ENCODE measurements at places on chromosomes 11 and 22.

DNA sequence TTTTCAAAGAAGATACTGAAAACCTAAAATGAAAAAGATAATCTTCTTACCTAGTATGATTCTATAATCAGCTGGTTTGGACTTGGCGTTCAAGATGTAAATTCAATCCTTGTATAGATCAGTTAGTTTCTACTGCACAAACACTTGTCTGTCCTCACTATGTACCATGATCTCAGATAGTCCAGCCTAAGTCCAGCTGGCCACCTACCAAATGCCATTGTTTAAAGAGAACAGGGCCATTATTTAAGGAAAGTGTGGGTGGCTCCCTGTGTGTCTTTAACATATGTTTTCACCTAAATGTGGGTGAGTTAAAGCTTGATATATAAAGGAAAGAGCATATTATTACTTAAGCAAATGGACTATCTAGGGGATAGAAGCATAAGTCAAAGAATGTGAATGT, 38.6 kb downstream of the BLID start:
- no peak for DNase-seq

GRCh38 chr22:23457380-23457985, 122.6 kb downstream of the IGLL1 start:
- no peak for DNase-seq

GRCh38 chr22:49040754-49041467, 786.8 kb downstream of the BRD1 start:
- DNase-seq = no peak

DNA sequence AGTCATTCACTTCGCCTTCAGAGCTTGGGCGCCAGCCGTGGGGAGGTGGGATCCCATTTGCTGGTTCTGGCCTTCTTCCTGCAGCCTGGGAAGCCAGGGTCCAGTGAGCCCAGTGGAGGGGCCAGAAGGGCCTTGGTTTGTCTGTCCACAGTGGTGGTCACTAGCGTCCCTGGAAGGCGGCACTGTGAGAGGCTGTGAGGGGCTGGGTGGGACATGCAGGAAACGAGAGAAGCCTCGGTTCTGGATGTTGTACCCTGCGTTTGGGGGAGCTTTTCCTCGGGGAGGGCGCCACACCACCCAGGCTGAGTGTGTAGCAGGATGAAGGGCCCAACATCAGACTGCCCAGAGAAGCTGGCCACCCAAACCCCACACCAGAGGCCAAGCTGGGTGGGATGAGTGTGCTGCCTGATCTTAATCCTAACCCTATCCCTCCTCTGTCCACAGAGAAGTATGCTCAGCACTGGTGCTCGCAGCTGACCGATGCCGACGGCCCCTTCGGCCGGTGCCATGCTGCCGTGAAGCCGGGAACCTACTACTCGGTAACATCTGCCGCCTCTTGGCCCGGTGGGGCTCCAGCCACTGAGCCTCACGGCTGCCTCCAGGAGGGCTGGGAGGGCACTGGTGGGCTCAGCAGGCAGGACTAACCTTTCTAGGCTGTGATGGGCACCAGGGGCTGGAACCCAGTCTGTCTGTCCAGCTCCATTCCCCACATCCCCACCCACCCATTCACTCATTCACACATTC, 14.4 kb downstream of the MUC5AC start:
- DNase-seq = no peak

DNA sequence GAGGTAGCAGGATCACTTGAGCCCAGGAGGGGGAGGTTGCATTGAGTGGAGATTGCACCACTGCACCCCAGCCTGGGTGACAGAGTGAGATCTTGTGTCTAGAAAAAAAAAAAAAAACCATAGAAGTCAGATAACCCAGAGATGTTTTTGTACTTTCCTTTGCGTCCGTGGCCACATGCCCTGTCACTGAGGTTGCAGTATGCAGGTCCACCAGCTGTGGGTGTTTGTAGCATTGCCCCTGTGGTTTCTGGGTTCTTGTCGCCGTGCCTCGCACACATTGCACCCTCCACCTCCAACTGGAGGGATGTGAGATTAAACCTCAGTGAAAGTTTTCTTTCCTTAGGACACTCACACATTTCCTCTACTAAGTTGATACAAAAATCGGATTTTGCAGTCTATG, 70.3 kb downstream of the TNRC6B start:
- no peak for DNase-seq

- DNase-seq = no peak
Measured at GRCh38 chr11:1546536-1547466, 25.3 kb downstream of the DUSP8 start.

DNA sequence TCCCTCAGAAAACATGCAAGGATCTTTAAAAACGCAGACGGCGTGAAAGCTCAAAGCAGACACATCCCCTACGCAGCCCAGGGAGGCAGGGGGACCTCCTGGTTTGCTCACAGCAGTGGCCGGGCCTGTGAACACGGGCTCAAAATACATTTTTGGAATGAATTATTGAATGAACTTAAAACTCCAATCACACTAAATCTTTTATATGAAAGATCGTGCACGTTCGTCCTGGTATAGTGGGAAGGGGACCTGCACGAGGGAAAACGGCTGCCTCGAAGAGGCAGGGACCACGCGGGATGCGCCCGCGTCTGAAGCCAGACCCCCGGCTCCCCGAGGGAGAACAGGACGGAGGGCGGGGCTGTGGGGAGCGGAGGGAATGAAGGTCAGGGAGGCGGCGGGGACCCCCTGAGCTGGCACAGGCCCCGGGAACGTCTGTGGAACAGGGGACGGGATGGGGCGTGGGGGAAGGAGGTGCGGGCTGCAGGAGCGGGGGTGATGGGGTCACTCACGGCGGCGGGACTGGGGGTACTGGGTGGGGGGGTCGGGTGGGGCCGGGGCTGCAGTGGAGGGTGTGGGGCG, 1.3 kb upstream of the PANX2 start:
- no peak for DNase-seq

GRCh38 chr22:45131749-45132148, 32.0 kb upstream of the NUP50 start:
- no peak for DNase-seq

GRCh38 chr11:44324749-44325525, 15.0 kb upstream of the ALX4 start:
- no peak for DNase-seq

- DNase-seq = no peak
Measured at GRCh38 chr22:26483043-26483438, 542 bp downstream of the HPS4 start.

DNA sequence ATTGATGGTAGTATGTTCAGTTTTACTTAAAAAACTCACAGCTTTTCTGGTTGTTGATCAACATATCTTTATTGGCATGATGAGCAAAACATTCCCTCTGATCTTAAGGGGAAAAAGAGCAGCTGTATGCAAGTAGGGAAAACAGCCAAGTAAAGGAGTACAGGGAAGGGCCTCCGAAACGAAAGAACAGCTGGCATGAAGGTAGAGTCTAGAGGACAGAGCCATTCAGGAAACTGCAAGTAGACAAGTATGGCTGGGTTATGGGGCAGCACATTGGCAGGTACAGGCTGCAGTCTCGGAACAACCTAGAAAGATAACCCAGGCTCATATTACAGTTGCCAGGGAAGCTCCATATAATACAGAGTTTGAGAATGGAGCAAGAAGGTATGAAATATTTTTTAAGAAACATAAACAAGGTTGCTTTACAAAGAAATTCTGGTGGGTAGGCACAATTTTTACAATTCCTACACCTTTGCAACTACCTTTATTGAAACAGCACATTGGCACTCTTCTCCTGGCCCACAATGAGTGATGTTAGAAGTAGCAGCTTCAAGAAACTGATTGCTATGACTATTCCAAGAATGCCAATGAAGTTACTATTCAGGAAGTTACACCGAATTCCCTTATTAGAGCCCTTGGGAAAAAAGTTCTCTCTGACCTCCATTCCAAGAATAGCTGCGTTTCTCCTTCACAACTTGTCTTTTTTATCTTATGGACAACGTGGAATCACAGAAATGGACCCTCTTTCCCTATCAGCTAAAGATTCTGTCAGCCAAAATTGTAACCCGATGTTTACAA, 45.2 kb downstream of the LGR4 start:
- no peak for DNase-seq

GRCh38 chr11:93169950-93170561, 27.7 kb downstream of the SLC36A4 start:
- no peak for DNase-seq

DNA sequence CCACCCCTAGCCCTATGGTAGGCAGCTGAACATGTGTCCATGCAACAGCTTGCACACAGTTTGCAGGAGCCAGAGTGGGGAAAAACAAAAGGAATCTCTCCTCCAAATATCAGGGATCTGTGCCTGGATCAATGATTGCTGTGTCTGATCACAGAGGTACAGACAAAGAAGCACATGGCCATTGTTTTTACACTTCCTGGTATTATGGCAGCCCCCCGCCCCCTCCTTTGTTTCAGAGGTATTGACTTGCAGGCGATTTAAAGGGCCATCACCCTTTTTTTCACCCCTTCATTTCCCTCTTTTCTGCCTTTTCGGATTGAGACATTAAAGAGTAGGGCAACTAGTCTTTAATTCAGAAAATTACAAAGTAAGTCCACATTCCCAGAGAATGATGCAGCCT, 453.0 kb upstream of the LUZP2 start:
- no peak for DNase-seq

DNA sequence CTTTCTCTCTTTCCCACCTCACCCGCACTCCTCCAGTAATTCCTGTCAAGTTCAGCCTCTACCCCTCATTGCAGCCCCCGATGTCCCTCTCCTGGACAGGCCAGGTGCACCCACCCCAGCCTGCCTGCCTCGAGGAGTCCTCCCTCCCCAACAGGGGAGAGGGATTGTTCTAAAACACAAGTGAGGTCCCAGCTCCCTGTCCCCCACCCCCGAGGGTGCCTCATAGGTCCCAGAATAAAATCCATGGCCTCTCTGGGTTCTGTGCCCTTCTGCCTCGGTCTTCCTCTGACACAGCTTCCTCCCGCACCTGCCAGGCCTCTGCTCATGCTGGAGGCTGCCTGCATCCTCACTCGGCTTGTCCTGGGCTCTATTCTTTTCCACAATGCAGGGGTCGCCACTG, 720.1 kb downstream of the BRD1 start:
- DNase-seq = no peak

DNA sequence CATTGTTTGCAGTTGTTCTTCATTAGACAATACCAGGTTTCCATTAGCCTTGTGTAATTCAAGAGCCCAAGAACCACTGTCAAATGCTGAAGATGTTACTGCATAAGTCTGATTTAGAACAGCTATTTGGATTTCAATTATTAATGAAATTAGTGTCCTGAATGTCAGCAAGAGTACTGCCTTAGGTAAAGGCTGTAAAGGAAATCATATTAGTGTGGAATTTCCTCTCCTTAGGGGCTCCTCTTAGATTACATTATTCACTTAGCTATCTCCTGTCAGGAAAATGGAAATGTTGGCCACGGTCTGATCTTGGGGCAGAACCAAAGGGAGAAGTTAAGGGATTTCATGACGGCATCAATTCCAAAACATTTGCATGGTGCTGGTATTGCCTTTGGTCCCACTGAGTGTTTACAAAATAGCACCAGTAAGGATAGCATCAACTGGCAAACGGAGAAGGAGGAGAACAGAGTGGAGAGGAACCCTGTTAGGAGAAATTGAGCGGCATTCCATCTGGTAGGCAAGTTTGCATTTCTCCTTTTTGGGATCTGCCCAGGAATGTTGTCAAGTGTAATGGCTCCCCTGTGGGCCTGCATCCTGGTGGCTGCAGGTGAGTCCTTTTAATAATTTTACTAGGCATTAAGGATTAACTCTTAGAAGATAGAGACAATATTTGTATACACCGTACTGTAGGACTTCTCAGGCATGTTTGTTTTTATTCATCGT, at the start of gene HTR3B:
Gene HTR3B (plus strand): TSS at position 418 of the 723 bp plus-strand sequence. CDS start 138 bp downstream, at position 556.
- DNase-seq = no peak

GRCh38 chr11:23897453-23898286, 599.2 kb upstream of the LUZP2 start:
- DNase-seq = no peak

DNA sequence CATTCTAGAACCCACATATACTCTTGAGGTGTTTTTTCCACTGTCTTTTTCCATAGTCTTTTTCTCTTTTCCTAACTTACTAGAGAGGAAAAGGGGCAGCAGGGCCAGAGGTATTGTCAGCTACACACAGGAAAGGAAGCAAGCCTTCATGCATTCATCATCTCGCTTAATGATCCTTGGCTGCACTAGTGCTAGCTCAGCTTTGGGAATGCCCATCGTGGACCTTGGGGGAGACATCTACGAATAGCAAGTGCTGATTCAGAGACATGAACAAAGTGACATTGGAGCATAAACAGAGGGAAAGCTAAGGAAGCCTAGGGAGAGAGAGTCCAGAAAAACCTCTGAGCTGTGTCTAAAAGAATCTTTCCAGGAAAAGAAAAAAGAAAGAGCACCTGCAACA, 466.3 kb upstream of the ARHGAP42 start:
- no peak for DNase-seq

- no peak for DNase-seq
Measured at GRCh38 chr11:108559904-108560303, 33.7 kb downstream of the EXPH5 start.

GRCh38 chr22:41870786-41871185, 37.9 kb downstream of the SREBF2 start:
- DNase-seq = no peak

GRCh38 chr11:31870609-31871309, 59.6 kb upstream of the PAX6 start:
- DNase-seq = peak; percentile 1

- DNase-seq = no peak
Measured at GRCh38 chr11:82683029-82683428, 50.6 kb downstream of the FAM181B start.

GRCh38 chr11:77730789-77731188, 89.7 kb downstream of the RSF1 start:
- DNase-seq = no peak

- DNase-seq = no peak
Measured at GRCh38 chr11:72678524-72678923, 4.3 kb upstream of the PDE2A start.

- DNase-seq = no peak
Measured at GRCh38 chr22:26580240-26580962, 9.5 kb downstream of the TPST2 start.

- DNase-seq = no peak
Measured at GRCh38 chr11:70085815-70086769, 8.0 kb downstream of the ANO1 start.

DNA sequence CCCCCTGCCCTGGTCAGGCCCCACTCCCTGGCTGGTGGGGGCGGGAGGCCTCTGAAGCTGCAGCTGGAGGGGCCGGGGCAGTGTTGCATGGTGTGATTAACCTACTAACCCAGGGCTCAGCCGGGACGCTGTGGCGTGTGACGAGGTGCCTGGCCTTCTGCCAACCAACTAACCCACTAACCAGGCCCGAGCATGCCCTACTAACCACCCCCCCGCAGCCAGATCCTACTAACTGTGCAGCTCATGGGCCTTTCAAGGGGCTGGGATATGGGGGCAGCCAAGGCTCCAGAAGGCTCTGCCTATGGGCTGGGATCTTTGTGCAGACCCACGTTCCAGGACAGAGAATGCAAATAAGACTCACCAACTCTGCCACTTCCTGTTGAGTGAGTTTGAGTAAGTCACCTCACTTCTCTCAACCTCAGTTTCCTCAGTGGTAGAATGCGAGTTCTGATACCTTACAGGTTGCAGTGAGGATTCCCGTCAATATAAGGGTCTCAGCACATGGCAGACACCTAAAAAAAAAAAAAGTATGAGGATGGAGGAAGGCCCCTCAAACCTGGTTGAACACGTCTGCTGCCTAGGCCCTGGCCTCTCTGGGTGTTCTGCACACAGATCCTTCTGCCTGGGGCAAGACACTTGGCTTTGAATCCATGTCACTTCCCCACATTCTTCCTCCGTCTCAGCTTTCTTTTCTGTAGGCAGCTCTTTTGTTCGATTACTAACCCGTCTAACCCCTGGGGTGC, 14.1 kb downstream of the MIAT start:
- DNase-seq = peak; percentile 29

Data from stimulated activated CD8-positive, alpha-beta memory T cell treated with anti-CD3 and anti-CD28 coated beads, Interleukin-15, amount 100 ng/mL, for 24 hours (primary cell).